ENCODE measurements at places on chromosomes 12 and 14.

DNA sequence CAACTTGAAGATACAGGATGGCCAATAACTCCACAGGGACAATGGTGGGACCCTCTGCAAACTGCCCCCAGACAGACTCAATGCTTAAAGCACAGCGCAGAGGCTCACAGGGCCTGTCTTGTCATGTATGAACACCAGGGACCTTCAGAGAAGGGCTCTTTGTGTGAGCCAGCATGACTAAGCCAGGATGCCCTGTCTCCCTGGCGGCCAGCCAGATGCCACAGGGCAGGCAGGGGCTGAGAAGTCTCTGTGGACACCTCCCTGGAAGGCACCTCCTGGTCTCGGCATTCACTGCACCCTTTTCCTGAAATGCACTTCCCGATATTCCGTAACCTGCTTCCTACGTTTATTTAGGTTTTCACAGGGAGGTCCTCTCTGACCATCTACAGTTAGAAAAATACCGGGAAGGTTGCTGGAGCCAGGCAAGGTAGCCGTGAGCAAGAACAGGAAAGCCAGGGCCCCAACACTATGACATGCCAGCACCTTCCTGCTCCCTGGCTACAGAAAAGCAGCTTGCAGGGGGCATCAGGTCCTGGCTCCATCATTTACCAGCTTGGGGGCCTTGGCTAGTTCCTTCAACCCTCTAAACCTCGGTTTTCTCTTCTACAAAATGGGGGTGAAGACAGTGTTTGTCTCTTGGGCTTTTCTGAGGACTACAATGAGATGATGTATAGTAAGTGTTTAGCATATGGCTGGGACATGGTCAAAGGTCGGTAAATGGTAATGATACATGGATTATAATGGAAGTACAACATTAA lies 65.0 kb downstream of the PITPNM2 start:
- peak; percentile 96 for DNase-seq

GRCh38 chr12:128383357-128383937 lies 116.5 kb downstream of the TMEM132C start:
- no peak for DNase-seq

- DNase-seq, result no peak
Measured at GRCh38 chr12:108770963-108771362, 39.6 kb upstream of the CORO1C start.

DNA sequence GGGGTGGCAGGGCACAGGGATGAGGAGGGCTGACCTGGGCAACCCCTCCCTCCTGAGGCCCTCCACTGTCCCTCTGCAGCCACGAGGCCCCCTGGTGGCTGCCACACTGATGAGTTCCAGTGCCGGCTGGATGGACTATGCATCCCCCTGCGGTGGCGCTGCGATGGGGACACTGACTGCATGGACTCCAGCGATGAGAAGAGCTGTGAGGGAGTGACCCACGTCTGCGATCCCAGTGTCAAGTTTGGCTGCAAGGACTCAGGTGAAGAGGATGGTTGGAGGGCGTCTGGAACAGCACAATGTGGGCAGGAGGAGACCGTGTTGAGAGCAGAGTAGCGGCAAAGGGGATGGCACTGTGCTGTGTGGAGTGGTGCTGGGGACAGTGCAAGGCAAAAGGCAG lies 25.7 kb upstream of the LRP1-AS start:
- no peak for DNase-seq

DNA sequence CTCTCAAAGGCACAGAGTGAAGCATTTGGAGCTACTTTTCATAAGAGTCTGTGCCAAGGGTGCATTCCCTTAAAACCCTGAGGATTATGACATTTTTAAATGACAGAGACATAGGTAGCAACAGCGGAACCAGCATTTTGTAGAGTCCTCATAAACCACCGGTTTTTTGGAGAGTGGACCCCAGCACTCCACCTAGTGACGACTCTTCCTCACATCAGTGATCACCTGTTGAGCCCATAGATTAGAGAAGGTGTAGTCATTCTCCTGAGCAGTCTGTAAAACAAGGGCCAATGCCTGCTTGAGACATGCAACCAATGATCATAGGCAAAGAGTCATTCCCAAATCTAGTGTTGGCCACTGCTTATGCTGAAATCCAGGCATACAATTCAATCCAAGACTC lies 399.1 kb downstream of the GXYLT1 start:
- no peak for DNase-seq

DNA sequence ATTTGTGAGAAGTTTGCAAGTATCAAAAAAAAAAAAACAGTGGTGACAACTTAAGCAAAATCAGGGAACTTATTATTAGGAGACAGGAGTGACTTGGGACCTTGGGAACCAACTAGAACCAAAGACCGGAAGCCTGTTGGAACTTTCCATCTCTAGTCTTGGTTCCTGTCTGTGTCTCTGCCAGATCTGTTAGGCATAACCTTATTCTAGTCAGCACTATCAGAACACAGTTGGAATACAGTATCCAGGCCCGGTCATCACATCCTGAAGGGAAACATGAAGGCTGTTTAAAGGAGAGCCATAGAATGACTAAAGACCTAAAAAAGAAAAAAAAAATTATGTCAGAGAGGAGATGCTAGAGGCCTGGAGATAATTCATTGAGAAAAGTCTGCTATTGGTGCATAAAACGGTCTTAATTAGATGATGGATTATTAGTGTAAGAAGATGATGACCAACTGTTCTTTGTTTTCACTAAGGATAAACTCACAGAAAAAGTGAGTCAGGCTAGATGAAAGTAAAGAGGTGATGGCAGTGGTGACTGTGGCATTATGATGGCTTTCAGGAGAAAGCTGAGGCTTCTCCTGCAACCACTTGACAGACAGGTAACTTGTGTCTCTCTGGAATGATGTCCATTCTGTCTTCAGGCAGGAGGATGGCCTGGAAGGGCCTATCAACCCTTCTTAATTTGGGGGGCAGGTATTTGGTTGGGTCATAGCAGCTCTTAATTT lies 28.2 kb downstream of the DACT1 start:
- no peak for DNase-seq

DNA sequence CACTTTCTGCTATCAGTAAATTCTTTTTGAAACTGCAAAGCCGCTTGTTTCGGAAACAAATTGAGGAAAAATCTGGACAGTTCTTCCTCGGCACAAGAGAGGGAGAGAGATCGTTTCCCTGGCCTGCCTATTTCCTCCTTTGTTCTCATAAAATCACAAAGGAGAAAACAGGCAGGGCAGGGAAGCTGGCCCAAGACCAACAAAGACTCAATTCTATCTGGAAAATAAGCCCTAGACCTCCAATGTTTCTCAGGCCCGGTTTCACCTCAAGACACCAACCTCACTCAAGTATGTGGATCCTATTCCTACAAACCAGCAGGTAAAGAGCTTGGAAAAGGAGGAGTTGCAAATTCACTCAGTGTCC lies 19.5 kb downstream of the DICER1 start:
- DNase-seq, result no peak

- no peak for DNase-seq
Measured at GRCh38 chr12:57176846-57177245, 29.4 kb upstream of the LRP1-AS start.

GRCh38 chr12:27109334-27110028 lies 27.1 kb upstream of the C12orf71 start:
- DNase-seq, result no peak

DNA sequence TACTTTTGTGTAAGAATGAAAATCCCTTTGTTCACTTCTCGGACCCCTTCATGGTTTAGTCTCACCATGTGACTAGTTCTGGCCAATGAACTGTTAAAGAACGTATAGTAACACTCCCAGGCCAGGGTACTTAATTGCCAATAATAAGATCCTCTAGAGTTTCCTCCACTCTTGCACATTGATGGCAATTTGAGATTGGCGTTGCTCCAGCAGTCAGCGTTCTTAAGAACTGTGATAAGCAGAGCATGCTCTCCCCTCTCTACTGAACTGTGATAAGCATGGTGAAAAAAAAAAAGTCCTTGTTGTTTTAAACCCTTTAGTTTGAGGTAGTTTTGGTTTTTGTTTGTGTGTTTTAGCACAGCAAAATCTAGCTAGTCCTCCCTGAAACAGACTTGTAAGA lies 854.5 kb downstream of the SLC6A15 start:
- no peak for DNase-seq

GRCh38 chr12:116308647-116309046 lies 31.2 kb upstream of the MED13L start:
- no peak for DNase-seq

DNA sequence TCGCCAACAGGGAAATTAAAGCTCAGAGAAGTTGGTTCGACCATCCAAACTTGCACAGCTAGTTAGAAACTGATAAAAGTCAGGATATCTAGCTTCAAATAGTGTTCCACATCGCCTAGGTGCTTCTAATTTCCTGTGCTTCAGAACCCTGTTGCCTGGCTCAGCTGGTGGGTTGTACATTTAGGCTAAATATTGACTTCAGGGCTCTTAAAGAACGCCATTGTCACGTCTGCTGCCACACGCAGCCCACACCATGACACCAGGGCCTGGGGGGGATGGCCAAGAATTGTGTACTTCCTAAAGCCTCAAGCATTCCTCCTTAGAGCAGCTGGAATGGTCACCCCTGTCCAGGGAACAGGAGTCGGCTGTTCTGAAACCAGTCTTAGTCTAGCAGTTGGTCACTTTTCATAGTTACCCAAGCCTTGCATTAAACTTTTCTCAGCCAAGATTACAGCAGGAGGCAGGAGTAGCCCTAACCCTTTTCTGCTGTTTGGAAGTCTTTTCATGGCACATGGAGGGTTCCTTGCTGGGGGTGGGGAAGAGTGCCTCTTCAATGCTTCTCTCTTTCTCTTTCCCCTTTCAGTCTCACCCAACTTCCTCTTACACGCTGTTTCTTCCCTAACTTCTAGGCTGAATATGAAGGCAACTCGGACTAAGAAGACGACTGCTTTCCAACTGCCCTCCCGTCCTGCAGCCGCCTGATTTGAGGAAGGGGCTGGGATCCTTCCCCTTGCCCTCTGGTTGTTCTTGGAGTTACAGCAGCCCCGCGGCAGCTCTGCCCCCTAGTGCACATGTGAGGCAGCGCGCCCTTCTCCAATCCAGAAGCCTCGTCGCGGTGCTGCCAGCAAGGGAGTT lies 17.1 kb downstream of the FOS start:
- DNase-seq, result peak; percentile 58

GRCh38 chr12:107602446-107602845 lies 83.2 kb upstream of the PWP1 start:
- no peak for DNase-seq

DNA sequence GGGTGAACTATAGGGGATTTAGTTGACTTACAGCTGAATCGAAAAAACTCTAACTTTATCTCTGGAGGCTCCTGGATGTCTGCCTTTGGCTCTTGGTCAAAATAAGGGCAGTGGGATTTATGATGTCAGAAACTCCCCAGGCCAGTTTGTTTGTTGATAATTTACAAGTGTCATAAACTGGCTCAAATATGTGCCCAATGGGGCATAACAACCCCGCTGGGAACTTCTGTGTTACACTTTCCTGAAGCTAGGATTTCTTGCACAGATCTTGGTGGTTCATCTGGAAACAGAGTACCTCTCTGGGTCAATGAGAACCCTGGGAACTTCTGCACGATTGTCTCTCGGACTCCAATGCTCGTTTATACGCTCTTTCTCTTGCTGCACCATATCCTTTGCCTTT lies 58.7 kb upstream of the MUCL1 start:
- no peak for DNase-seq

DNA sequence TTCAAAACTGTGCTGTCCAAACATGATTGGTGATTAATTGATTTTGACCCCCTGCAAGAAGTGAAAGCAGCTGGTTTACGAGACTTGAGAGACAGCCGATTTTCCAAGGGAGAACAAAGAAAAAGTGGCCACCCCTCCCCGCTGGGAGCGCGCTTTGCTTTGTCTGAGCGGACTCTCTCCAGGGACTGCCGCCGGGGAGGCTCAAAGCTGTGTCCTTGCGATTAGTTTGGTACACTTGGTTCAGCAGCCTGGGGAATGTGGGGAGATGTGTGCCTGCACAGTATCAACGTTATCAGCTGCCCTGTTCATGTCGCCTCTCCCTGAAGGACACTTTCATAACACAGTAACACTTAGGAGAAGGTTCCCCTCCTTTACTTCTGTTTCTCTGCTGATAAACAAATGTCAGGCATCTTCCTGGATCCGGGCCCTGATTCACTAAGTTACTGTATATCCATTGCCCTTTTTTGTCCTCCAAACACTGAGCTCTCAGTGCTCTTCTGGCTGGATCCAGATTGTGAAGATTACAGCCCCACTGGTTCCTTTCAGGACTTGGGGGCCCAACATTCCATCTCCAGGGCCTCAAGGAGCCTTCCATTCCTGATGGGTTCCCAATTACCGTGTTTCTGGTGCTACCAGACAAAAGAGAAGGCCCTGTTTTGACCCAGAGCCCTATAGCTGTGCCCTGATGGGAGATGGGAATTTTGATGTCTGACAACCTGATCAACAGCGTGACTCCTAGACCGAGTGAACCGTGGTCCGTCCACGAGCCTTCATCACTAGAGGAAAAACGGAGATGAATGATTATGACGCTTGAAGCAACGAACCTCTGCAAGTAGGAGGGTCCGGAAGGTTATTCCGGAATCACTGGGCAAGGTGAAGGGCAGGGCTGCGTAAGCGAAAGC lies 31.7 kb upstream of the TUBA1C start:
- DNase-seq, result peak; percentile 50

DNA sequence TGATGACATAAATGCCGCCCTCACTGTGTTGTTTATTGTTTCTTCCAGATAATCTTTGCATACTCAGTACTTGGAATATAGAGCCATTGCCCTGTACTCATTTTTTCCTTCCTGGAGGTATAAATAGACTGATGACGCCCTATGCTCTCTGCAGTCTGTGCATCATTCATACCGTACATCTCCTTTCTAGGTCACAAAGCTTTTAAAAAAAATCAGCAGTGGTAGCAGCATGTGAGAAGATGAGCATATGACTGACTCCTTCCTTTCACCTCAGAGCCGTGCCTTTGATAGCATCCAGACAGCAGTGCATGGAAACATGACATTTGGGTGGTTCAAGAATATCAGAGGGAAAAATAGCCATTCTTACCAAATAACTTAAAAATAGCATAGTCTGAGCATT lies 77.3 kb downstream of the PDE3A start:
- DNase-seq, result peak; percentile 50

- no peak for DNase-seq
Measured at GRCh38 chr12:72300728-72301127, 28.6 kb downstream of the TRHDE start.

DNA sequence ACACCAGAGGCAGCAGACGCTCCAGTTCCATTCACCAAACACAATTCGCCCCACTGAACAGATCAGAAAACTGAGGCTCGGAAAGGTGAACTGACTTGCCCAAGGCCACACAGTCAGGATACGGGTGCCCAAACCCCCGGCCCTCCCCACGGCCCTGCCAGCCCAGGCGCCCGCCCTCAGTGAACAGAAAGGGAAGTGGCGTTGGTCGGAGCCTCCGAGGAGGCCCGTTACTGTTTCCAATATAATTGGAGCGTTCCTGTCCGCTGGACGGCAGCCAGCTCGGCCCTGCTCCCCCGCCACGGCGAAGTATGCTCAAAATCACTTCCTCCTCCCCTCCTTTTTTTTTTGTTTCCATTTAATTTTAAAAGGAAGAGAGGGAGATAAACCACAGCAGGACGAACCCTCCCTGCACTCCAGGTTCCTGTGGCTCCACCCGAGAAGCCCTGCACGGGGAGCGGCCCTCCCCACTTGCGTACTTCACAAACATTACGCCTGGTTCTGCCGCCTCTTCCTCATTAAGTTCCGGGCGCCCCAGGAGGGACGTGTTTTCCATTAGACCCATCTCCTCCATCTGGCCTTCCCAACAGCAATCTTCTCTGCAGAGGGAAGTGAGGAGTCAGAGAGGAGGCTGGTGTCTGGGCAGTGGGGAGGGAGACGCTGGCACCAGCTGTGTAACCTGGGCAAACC lies 61.1 kb downstream of the NCOR2 start:
- peak; percentile 40 for DNase-seq

- DNase-seq, result no peak
Measured at GRCh38 chr12:80559766-80560165, 115.7 kb downstream of the PTPRQ start.
